Cardiac muscle cell (in vitro differentiated cells and primary cell): ENCODE measurements at places on chromosomes 4 and X.

DNA sequence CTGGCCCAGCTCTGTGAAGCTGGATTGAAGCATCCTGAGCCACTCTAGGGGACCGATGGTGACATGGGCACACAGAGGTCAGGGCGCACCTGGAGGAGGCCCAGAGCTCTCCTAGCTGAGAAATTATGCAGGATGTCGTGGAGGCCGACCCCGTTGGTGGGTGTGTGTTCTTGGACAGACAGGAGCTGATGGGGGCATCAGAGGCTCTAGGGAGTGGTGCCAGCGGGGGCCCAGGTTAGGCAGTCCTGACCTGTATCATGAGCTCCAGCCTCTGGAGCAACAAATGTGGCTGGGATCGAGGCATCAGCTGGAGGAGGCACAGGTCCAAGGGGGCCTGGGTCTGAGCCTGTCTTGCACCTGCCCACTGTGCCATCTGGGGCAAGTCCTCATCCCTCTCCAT is 124.6 kb upstream of the PSAPL1 start:
- DNase-seq, result no peak

DNA sequence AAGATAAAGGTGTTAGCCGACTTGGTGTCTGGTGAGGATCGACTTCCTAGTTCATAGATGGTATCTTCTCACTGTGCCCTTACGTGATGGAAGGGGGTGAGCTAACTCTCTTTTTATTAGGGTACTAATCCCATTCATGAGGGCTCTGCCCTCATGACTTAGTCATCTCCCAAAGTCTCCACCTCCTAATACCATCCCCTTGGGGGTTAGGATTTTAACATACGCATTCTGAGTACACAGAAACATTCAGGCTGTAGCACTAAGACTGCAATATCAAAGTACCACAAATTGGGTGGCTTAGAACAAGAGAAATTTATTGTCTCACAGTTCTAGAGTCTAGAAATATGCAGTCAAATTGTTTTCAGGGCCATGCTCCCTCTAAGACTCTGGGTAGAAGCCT is 58.0 kb upstream of the IL13RA1 start:
- no peak for DNase-seq

- DNase-seq, result no peak
Observed at GRCh38 chr4:5976921-5977320, 41.3 kb downstream of the C4orf50 start.

DNA sequence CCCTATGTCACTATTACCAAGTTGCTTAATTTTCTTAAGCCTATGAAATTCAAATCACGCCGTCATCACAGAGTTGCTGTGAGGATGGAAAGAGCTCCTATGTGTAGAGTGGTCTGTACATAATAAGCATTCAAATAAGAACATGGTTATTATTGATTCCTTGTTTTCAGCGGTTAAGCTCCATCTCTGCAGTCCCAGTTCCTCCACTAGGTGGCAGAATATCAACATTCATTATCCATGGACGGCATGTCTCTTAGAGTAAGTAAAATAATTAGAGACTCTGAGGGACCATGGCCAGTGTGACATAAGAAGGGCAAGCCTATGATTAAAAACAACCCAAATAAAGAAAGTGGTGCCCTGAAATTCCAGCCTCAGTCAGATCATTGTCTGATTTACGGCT is 132.5 kb upstream of the NHS start:
- peak; percentile 57 for DNase-seq

GRCh38 chr4:85522836-85523235 is 47.9 kb downstream of the ARHGAP24 start:
- no peak for DNase-seq

- no peak for DNase-seq
Observed at GRCh38 chr4:151921386-151921785, 160.6 kb upstream of the GATB start.

DNA sequence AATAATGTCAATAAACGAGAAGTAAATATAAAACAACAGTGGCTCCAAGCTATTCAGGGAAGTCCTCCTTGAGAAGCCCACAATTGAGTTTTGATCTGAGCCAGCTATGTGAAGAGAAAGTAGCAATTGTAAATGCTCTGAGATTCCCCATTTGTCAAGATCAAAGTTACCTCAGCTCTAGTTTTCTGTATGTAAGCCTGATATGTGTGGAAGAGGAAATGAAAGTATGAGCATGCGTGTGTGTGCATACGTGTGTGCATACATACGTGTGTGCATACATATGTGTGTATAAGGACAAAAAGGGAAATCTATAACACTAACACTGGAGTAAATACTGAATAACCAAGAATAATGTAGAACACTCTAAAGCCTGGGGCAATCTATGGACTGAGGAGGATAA is 130.3 kb downstream of the SCFD2 start:
- no peak for DNase-seq

- DNase-seq, result no peak
Observed at GRCh38 chr4:152321923-152322322, 214.0 kb downstream of the FBXW7 start.

DNA sequence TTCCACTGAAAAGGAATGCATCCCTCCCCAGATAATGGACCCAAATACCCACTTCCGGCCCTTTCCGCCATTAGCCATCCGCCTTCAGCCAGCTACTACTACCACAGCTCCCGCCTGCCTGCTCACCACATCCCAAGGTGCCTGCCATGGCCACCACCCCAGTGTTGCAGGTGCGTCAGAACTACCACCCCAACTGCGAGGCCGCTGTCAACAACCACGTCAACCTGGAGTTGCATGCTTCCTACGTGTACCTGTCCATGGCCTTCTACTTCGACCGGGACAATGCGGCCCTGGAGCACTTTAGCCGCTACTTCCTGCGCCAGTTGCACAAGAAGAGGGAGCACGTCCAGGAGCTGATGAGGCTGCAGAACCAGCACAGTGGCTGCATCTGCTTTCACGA is 92.2 kb downstream of the PRRG1 start:
- DNase-seq, result no peak

GRCh38 chr4:33134366-33134765 is 2414.2 kb downstream of the PCDH7 start:
- no peak for DNase-seq

- peak; percentile 63 for DNase-seq
Observed at GRCh38 chr4:71498002-71498401, 159.2 kb downstream of the SLC4A4 start.

GRCh38 chrX:30787012-30787411 is 102.0 kb downstream of the TAB3 start:
- DNase-seq, result no peak

DNA sequence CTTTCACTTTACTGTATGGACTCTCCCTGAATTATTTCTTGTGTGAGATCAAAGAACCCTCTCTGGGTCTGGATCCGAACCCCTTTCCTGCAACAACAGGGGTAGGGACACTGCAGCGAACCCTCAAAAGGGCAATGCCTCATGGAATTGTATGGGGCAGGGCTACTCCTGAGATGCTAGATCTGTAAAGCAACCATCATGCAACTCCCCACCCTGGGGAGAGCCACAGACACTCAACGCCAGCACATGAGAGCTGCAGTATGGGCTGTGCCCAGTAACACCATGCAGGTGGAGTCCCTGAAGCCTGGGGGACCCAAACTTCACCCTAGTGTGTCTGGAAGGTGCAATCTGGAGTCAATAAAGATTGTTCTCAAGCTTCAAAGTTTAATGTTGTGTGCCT is 304.7 kb downstream of the DCHS2 start:
- no peak for DNase-seq

- DNase-seq, result no peak
Observed at GRCh38 chr4:151143811-151144210, 44.4 kb downstream of the RPS3A start.

GRCh38 chr4:184100297-184100885 is 117.3 kb downstream of the ENPP6 start:
- peak; percentile 62 for DNase-seq

GRCh38 chr4:32697281-32697814 is 1977.2 kb downstream of the PCDH7 start:
- DNase-seq, result no peak

DNA sequence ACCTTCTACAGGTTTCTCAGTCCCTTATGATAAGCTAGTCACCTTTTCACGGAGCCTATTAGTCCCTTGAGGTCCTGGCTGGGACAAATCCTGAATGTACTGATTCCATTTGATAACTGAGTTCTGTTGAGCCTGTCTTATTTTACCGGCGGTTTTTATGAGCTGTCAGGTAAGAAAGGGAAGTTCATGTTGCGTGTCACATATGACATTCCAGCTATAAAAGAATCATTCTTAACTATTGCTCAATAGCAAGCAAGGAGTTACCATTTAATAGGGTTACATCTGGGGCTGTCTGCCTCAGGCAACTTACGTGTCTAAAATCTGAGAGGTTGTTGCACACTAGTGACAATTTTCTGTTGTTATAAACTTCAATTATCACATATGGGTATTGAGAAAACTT is 394.6 kb downstream of the TECRL start:
- no peak for DNase-seq

- no peak for DNase-seq
Observed at GRCh38 chr4:53043891-53044650, 182.0 kb downstream of the RASL11B start.

DNA sequence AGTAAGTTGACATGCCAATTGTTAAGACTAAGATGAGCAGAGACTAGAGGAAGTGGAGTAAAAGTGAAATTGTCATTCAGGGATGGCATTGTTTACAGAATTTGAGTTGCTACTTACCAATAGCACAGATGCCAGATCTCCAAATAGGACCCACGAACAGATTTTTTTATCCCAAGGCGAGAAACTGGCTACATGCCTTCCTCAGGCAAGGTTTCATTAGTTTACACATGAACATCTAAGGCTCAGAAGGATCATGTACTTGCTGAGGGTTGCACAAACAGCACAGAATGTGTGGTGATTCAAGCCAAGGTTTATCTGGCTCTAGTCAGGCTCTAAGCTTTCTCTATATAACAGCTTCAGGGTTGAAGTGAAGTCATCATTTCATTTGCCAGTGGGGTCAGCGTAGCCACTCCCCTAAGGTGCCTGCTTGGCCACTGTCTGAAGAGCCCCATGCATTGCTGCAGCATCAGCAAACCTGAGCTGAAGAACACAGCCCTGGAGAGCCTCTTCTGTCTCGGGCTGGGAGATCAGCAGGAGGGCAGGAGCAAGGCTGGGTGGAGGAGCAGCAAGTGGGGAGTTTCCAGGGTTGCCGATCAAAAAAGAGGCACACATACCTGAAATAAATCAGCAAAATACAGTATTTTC is 193.0 kb upstream of the LCORL start:
- no peak for DNase-seq

DNA sequence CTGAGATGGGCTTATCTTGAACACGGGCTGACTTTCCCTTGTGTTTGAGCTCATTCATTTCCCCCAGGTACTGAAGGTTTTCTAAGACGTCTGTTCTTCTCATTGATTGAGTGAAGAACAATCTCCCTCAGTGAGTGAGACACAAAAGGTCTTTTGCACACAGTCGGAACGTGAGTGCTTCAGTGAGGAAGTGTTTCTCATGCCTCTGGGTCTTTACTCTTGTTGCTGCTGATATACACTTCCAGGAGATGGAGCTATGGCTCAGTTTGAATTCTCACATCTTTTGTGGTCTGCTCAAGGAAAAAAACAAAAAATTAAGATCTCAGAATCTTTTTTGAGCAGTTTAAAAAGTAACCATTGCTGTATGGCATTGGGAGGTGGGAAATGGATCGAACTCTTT is 981.9 kb upstream of the TENM3 start:
- no peak for DNase-seq

DNA sequence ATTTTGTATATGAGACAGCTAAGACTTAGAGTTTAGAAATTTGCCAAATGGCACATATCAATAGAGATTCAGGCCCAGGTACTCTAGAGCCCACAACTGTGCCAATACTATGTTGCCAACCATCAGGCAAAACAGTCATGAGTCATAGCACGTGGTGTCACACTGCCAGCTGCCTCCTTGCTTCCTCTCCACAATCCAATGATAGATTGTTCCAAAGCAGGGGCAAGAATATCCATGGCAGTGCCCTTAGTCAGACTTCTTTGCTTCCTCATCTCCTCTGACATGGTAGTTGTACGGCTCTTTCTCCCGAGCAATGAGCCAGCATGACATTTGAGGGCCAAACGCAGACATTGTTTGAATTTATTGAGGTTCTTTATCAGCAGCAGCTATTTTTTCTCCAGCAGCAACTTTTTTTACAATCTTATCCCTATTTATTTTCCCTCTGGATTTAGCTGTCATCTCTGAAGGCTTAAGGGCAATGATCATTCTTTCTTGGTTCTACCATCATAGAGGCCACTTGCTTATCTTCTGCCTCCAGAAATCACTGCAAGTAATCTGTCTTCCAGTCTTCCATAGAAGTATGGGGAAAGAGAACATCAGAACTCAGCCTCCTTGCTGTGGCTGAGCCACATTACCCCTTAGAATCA is 169.7 kb downstream of the COL4A6 start:
- DNase-seq, result no peak

- DNase-seq, result no peak
Observed at GRCh38 chrX:68648960-68649359, 1.5 kb downstream of the STARD8 start.

GRCh38 chr4:38679921-38680320 is 15.9 kb downstream of the KLF3 start:
- no peak for DNase-seq

GRCh38 chr4:43867908-43868307 is 580.7 kb downstream of the KCTD8 start:
- no peak for DNase-seq

GRCh38 chr4:111066887-111067286 is 444.0 kb upstream of the PITX2 start:
- DNase-seq, result peak; percentile 19

DNA sequence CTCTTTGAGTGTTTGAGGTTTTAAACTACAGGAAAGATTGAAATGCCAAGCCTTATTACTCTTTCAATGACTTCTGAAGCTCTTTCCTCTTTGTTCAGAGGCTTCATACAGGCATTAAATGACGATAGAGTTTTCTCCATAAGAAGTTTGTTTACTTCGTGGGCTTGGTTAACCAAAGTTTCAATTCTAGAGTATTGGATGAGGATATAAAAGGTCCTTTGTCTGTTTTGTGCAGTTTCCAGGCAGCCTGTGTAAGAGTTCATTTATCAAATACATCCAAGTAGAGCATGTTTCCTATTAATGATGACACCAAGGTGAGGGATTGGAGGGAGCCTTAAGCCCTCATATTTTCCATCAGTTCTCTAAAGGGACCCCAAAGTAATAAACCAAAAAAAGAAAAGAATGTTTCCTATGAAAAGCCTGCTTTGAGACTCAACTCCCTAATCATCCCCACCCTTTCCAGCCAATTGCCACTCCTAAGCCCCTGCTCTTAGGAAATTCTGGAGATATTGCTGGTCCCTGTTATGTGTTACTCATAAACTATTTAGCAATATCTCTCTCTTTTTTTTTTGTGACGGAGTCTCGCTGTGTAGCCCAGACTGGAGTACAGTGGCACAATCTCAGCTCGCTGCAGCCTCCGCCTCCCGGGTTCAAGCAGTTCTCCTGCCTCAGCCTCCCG is 106.2 kb upstream of the IL13RA1 start:
- peak; percentile 50 for DNase-seq

DNA sequence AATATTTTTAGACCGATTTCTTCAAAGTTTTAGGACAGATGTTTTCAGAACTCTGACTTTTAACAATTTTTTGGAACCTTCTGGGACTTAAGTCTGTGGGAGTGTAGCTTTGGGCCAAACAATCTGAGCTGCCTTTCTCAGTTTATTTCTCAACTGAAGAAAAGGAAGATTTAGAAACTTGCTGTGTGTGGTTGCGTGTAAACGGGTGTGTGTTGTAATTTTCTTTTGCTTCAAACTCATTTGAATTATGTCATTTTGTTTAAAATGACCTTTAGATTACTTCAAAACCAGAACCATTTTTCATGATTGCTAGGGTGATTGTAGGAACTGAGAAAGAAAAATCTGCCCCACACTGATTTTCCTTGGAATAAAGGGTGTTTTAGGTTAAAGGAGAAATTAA is 577.7 kb upstream of the GALNTL6 start:
- no peak for DNase-seq
